ENCODE measurements at places on chromosomes 2 and 18.

DNA sequence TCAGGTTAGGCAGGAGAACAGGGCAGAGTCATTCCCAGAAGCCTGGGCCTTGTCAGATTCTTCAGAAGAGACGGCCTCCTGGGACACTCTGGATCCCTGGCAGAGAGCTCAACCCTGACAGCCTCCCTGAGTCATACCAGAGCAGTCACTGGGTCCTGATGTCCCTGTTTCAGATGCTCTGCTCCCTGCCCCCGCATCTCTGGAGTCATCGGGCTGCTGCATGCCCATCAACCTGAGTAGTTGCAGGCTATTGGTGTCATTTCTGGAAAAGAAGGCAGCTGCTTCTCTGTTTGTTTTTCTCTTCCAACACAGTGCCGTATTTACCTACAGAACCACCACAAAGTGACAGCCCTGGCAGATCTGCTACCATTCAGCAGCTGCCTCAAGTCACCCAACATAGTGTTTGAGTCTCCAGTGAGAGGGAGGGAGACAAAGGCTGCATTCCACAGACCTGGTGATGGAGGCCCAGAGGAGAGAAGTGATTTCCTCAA lies 145.1 kb downstream of the B3GNT2 start:
- DNase-seq = no peak

DNA sequence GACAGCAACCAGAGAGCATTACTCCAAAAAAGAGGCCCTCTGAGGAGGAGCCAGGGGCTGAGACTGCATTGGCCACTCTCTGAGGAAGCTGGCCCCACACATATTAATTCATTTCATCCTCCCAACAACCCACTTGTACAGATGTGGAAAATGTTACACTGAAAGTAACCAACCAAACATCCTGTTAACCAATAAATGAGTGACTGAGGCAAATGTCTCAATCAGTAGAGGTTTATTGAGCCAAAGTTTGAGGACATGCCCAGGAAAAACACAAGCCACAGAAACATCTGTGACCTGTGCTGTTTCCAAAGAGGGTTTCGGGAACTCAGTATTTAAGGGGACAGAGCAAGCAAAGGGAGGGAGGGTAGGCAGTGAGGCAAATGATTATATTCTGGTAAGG lies 53.0 kb downstream of the SKA1 start:
- no peak for DNase-seq

DNA sequence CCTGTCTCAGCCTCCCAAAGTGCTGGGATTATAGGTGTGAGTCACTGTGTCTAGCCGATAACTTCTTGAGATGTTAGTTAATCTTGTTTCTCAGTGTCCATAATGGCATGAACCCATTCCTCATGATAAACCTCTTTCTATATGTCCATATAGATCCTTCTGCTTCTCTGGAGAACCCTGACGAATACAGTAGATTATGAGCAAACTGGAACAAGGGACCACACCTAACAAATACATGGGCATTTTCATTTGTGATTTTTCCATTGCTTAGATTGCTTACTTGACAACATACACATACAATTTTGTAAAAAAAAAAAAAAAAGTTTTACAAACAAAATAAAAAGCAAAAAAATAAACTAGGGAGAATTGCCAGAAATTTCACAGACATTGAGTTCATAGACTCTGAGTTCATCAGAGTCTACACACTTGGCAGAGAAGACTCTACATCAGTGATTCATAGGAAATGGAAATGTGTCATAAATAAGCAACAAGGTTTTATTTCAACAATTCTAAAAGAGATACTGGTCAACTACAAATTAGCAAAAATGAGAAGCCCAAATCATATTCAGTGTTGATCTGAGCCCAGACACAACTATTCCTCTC lies 96.7 kb downstream of the GALR1 start:
- no peak for DNase-seq

- no peak for DNase-seq
Measured at GRCh38 chr2:119433636-119434327, 2.1 kb downstream of the TMEM37 start.

DNA sequence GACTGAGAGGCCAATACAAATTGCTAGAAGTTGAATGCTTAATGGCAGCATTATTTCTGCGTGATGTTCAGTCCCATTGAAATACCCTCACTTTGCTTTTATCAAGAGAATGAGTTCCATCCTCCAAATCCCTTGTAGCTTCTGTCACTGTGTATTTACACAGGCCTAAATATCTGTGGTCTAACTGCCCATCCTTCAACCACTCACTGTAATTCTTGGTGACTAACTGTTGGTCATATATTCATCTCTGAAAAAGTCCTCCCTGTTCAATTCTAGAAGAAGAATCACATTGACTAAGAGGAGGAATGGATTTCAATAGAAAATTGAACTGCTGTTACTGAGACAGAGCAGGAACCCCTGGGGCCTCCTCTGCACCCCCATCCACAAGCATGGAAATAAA lies 74.2 kb upstream of the L3MBTL4 start:
- DNase-seq = no peak

- DNase-seq = no peak
Measured at GRCh38 chr2:176285321-176285720, 16.1 kb downstream of the MTX2 start.

DNA sequence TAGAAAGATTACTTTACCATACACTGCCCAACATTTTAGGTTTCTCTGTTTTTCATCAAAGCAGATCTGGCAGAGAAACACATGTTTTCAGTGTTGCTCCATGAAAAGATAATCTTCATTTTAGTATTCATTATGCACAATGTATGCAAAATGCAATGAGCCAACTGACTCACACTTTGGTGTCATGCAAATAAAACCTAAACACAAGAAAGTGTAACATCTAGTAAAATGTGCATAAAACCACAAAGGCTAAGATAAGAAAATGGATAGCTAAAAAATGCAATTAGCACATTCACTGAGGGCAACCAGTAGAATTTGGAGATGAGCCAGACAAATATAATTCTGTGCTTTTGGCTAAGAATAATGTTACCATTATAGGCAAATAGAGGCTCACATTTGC lies 203.5 kb upstream of the UBE2E3 start:
- no peak for DNase-seq

DNA sequence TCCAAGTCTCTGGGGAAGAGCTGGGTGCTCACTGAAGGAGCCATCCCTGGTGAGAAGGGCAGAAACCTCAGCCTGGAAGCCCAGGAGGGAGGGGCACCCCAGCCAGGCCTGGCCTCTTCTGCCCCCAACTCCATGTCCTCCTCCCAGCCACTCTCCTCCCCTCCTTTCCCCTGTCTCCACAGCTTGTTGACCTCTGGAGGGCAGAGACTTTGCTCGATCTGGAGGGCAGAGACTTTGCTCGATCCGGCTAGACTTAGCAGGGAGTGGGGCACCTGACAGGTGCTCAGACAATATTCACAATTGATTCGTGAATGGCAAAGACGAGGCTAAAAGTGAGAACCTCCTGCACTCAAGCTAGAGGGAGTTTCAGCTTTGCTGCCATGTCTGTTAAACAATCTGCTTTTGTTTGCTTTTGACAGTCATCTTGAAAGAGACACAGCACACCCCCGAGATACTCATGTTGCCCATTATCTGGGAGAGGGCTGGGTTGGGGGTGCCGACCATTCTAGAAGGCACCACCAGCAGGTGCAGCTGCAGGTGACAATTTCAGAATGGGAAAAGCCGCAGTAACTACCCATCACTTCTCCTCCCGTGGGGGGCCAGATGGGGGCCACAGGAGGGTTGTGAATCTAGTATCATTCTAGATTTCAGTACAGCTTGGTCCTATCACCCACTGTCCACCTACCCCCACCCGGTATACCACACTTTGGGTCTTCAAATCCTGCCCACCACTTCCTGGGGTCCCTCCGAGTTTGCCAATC lies 54.8 kb downstream of the DNMT3A start:
- DNase-seq = no peak

- DNase-seq = no peak
Measured at GRCh38 chr2:8517850-8518498, 163.9 kb upstream of the ID2 start.

DNA sequence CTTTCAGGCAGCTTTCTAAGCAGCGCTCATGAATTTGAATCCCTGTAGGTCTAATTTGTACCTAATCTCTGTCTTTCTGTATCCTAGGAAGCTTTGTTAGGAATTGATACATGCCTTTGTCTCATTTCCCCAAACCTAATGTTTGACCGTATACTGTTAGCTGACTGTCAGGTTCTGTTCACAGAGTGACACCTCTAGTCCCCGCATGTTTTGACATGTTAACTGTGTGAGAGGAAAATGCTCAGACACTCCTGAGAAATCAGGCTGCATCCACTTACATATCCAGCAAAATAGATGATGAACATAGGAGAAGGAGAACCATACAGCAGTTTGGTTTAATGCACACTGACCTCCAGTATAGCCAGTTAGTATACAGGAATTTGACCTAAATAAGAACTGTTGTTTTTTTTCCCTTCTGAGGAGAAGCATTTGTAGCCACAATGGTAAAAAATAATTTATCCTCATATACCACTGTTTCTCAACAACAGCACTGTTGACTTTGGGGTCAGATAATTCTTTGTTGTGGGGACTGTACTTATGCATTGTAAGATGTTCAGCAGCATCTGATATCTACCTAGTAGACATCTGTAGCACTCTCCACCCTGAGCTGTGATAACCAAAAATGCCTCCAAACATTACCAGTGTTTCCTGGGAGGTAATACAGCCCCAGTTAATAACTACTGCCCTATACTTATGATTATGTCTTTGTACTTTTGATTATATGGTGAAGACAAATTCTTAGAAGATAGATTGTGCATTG lies 130.9 kb downstream of the NCOA1 start:
- DNase-seq = no peak

- no peak for DNase-seq
Measured at GRCh38 chr18:13597068-13597467, 129.3 kb downstream of the FAM210A start.

All from SIG-M5 (cell line).